Ureter (tissue), 1 donor: ENCODE measurements at places on chromosomes 6 and 20.
A peak's percentile ranks its signal among the peaks of the same experiment; 100 is the strongest.

- DNase-seq: no peak
Observed at GRCh38 chr6:42026540-42026939, 23.8 kb upstream of the TAF8 start.

DNA sequence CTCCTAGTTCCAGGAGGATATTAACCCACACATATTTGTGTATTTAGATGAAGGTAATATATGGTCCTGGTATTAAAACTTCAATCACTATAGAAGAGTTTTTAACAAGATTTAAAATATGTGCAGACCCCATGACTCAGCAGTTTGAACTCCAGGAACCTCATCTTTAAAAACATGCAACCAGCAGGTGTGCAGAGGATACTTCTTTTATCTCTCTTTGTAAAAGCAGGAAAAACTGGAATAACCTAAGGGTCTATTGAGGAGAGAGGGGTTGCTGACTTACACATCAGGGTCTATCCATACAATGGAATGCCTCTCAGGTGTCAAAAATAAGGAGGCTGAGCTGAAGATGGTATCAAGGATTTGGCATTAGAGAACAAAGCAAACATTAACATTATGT is 36.9 kb upstream of the TFAP2C start:
- DNase-seq: no peak

- peak; percentile 51 for DNase-seq
Observed at GRCh38 chr6:78810698-78811097, 56.7 kb upstream of the IRAK1BP1 start.

DNA sequence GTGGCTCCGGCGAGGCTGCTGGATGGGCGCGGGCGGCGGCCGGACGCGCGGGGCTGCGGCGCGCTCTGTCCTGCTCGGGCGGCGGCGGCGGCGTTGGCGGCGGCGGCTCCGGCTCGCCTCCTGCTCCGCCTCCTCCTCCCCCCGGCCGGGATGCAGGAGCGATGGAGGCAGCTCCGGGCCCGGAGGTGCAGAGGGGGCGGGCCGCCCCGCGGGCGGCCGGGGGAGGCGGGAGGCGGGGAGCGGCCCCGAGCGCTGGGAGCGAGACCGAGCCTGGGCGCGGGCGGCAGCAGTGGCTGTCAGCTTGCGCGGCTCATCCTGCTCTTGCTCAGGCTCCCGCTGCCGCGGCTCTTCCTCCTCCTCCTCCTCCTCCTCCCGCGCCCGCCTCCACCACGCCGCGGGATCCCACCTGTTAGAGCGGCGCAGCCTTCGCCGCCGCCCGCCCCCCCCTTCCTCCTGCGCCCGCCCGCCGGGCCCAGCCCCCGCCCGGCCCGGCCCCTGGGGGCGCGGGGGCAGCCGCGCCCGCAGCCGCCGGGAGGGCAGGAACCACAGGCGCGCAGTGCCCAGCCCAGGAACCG is at the start of gene NOL4L:
Gene NOL4L (minus strand): TSS at position 323 of the 575 bp plus-strand sequence. CDS start 443 bp downstream, outside the sequence.
- no peak for DNase-seq

- DNase-seq: no peak
Observed at GRCh38 chr6:143836150-143836549, 7.0 kb upstream of the LTV1 start.

DNA sequence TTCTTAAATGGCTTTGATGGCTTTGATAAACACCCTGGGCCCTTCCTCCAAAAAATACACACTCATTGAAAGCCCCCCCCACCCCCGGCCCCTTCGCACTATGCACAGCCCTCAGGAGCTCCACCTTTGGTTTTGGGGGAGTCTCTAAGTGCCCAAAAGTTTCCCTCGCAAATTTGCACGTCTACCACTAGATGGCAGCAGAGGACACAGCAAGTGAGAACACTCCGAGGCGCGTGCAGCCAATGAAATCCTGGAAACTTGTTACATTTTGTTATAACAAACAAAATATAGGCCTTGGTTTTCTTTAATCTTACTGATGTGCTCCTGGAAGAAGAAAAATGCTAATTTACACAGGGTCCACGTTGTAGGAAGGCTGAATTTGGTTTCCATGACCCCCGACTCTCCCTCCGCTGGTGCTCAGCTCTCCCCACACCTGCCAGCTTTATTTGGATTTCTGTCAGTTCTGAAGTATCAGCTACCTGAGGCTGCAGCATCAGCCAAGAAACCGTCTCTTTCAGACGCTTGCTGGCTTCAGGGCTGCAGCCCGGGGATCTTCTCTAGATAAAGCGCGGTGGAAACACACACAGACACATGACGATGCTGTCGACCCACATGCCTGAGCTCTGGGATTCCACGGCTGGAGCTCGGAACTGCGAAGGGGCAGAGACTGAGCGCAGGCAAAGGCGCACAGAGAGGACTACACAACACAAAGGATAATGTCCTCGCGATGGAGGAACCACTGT is 148.3 kb upstream of the RPS6KA2 start:
- DNase-seq: peak; percentile 47

- DNase-seq: no peak
Observed at GRCh38 chr20:5211803-5212714, 85.3 kb downstream of the CDS2 start.

- no peak for DNase-seq
Observed at GRCh38 chr20:17911927-17912326, 56.7 kb downstream of the SNX5 start.

GRCh38 chr6:170073846-170074245 is 217.0 kb downstream of the DLL1 start:
- peak; percentile 28 for DNase-seq

DNA sequence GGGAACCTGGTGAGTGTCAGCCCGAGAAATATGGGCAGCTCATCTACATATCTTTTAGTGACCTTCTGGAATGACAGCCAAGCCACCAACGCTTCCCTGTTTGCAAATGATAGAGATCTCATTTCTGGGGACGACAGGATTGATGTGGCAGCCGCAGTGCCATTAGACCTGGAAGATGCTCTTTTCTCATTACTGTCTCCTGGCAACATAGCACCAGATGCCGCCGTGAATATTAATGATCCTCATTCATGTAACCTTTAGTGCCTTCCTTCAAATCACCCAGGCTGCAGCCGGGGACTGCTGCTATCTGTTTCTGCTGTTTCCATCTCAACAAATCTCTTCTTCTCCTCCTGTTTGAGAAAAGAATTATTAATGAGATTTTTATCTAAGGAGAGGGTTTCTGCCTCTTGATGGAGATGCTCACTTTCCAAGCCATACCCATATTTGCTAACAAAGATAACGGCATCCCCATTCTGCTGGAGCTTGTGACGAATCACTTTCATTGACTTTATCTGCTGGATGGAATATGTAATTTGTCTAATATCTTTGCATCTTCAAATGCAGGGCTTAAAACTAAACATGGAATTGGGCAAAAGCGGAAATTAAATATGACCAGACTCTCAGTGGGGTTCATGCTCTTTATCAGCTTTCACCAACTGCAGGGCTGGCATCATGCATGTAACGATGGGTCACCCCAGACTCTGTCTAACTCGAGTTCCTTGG is 74.8 kb upstream of the KIF16B start:
- DNase-seq: no peak

- no peak for DNase-seq
Observed at GRCh38 chr6:40799296-40800140, 212.4 kb upstream of the LRFN2 start.

GRCh38 chr20:57397693-57398108 is 6.5 kb downstream of the RBM38 start:
- DNase-seq: no peak

DNA sequence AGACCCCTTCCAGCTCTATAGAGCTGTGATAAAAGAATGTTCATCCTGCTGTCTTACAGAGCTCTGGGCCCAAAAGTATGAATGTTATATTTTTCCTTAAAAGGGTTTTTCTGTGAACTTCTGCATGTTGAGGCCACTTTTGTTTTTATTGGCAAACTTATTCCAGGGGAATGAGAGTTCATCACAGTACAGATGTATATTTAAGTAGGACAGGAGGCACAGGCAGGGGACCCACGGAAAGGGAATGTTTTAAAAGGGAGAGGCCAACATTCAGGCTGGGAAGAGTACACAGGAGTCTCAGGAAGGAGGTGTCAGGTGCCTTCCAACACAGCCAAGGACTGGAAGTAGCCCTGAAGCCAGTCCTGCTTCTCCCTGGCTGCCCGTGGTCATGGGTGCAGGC is 148.4 kb downstream of the EYA2 start:
- no peak for DNase-seq

GRCh38 chr20:53810661-53811355 is 217.2 kb upstream of the ZNF217 start:
- DNase-seq: no peak

DNA sequence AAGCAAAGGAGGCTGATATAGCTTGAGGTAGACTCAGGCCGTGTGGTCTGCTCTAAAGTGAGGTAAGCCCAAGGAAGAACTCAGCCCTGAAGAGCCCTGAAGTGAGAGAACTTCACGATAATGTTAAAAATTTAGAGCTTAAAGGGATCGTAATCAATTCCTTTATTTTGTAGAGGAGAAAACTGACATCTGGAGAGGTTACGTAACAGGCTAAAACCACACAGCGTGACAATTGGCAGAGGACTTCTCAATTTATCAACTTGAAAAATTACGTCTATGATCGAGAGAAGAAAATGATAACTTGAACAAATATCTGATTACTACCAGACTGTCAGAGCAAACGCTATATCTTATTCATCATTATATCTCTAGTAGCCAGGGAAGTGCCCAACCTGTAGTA is 121.8 kb upstream of the FOXO3 start:
- no peak for DNase-seq

GRCh38 chr6:328924-329323 is 36.6 kb downstream of the DUSP22 start:
- no peak for DNase-seq

- DNase-seq: no peak
Observed at GRCh38 chr6:53803081-53803860, 8.5 kb downstream of the LRRC1 start.

GRCh38 chr6:144920391-144920961 is 635.3 kb downstream of the UTRN start:
- no peak for DNase-seq

GRCh38 chr6:14802514-14803160 is 443.2 kb upstream of the JARID2 start:
- DNase-seq: no peak

DNA sequence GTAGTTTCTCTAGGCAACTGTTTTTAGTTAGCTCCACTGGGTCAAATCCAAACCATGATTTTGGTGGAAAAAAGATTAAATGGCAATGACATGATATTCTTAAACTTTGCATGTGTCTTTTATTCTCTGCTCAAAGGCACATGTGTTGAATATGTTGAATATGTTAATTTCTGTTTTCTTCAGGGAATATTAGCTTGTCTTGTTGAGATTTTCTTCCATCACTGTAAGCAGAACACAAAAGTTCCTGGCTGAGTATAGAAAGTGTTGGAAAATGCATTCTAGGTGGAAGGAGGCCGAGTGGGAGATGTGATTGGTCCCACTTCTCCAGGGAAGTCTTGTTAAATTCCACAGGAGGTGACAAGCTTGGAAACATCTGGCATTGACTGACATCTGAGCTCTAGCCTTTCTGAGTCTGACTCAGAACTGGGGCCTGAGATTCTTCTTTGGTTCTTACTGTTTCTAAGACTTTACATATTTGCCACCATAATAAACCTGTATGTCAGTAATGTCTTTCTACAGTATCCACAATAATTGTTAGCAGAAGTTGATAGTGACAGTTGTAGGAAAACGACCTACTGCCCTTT is 81.1 kb downstream of the LAMA4 start:
- DNase-seq: no peak

DNA sequence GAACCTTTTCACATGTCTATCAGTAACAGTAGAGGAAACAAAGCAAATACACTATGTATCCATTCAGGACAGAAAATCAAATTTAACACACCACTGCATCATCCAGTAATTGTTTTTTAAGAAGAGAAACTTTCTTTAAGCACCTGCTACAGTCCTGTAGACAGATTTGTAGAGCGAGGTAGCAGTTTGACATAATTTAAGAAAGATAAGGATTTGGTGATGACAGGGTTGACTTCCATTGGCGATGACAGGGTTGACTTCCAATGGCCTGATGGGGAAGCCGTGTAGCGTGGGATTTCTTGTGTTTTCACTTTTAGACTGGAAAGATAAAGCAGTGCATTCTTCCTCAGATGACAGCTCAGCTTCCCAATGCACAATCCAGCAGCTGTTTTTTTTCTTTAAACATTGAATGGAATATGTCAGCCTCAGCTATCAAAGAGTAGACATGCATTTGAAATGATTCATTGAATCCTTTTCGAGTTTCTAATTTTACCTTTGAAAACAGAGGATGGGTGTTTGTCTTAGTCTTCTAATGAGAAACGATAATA is 68.5 kb downstream of the ECT2L start:
- no peak for DNase-seq

DNA sequence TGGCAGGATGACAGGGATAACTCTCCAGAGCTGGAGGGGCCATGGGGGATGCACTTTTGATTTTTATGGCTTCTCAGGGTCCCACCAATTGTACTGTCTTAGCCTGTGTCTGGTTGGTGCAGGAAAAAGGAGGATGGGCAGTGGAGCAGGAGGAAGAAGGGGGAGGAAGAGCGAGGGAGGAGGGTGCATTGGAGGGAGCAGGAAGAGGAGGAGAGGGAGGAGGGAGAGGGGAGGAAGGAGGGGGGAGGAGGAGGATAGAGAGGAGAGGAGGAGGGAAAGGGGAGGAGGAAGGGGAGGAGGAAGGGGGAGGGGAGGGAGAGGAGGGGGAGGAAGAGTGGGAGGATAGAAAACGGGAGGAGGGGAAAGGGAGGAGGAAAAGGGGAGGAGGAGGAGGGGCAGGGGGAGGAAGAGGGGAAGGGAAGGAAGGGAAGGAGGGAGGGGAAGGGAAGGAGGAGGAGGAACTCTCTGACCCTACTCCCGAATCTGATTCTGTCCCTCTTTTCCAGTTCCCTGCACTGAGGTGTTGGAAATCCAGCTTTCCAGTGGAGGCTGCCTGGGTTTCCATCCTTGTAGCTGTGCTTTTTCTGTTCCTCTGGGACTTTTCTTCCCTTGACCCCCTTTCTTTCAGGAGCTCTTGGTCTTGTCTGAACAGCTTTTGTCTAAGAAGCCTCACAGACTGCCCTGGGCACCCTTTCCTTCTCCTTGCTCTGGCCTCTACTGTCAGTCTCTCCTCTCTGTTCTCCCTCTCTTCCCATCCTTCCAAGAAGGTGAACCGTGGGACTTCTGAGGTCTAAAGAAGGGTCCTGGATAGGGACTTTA is 149.4 kb downstream of the DHX35 start:
- no peak for DNase-seq
